Stimulated activated CD8-positive, alpha-beta memory T cell treated with anti-CD3 and anti-CD28 coated beads, Interleukin-2, amount 100 ng/mL, for 48 hours (primary cell): ENCODE measurements at places on chromosomes 12 and 14.

GRCh38 chr12:103441437-103442181 lies 54.2 kb downstream of the C12orf42 start:
- peak; percentile 4 for DNase-seq

GRCh38 chr12:27779416-27779919 lies 565 bp upstream of the KLHL42 start:
- peak; percentile 4 for DNase-seq

DNA sequence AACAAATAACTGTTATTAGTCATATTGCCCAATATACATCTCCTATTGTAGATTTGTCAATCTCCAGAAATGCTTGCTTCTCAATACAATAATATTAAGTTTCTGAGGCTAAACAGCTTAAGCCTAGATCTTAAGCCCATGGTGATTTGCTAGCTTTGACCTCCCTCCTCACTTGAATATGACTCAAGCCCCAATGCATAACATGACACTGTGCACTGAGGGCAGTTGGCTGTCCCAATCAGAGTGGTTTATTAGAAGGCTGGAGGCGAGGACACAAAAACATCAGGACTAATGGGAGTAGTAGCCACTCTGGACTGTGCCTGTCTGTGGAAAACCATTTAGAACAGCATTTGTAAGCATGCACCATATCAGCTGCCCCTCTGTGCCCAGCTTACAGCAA lies 81.1 kb upstream of the GTF2A1 start:
- no peak for DNase-seq

DNA sequence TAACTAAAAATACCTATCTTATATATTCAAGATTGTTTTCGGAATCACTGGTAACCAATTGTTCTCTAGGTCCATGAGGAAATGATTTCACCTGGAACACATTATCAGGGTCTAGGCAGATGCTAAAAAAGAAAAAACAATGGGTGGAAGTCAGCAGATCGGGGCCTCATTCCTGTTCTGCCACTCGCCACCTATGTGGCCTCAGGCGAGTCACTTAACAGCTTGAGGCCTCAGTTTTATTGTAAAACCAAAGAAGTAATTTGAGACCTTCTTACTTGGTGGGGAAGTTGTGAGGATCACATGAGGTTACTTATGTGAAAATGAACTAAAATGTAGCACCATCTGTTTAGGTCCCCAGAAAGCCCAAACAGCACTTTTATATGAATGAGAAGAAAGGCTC lies 6.2 kb upstream of the RNASE10 start:
- DNase-seq = no peak

DNA sequence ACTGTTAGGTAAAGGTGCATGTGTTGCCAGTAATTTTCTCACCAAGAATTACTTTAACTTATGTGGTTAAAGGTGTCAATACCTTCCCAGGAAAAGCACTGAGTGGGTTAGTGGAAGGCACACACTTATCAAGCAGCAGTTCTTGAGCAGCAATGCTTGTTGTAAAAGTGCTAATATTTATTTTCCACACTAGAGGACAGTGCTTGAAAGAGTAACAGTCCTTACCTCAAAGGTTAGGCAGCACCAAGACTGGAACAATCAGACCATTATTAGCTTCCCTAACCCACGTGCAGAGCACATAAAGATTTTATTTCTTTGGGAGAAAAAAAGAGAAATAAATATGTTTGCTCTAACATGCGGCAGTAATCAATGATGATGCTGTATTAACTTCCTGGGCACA lies 48.8 kb upstream of the KRR1 start:
- DNase-seq = no peak

GRCh38 chr12:108182096-108182495 lies 53.0 kb downstream of the WSCD2 start:
- DNase-seq = no peak

DNA sequence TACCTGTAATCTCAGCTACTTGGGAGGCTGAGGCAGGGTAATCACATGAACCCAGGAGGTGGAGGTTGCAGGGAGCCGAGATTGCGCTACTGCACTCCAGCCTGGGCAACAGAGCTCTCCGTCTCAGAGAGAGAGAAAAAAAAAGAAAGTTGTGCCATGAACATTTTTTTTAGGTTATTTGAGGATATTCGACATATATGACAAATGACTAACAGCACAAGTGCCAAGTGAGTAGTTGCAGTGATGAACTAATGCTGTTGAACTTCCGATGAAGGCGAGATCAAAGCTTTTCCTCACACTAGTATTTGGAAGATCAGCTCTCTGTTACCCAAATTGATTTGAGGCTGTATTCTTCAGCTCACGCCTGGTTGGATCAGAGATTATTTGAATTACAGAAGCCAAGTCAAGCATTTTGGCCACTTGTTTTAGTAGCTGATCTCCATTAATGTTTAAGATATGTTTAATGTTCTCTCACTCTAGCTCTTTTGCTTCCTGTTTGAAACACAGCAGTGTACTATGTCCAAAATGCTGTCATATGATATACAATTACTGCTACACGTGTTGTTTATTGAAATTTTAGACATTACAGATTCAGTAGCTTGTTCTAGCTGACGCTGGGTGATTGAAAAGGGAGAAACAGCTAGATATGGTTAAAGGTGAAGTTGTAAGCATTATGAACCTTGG lies 43.4 kb downstream of the WDR20 start:
- DNase-seq = no peak

DNA sequence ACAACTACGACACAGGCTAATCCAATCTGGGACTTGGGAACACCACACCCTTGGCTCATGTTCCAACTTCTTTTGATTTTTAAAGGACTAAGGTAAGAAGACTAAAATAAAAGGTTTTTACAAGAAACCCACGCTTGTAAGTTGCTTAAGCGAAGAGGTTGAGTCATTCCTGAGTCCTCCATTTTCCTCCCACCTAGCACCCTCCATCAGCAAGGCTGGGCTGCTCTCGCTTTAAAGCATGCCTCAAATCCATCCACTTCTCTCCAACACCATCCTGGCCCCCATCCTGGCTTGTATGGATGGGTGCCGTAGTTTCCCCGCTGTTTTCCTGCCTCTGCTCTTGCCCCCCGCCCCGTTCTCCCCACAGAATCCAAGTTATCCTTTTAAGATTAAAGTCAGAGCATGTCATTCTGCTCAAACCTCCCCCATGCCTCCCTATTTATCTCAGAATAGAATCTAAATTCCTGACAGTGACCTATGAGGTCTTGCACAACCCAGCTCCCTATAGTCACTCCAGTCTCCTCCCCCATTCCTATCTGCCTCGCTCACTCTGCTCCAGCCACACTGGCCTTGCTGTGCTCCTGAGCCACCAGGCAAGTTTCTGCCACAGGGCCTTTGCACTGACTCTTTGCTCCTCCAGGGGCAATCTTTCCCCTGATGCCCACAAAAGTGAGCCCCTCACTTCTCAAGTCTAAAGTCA lies 34.5 kb downstream of the SCARB1 start:
- DNase-seq = no peak

DNA sequence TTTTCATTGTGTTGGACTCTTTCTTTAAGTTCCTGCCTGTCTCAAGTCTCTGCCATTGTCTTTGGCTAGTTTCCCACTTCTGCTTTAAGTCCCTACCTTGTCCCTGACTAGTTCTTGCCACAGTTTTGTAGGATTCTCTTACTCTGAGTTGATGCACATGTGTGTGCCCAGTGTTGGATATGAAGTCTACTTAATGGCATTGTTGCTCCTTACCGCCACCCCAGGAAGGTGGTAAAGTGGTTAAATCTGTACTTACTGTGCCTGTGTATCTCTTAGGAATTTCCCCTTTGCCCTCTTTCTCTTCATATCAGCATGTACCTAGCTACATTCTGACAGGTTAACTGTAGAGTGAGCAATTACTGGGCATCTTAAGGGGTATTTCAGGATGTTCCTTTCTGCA lies 227.1 kb downstream of the NUBPL start:
- DNase-seq = no peak

GRCh38 chr12:102702447-102703114 lies 214.5 kb downstream of the PAH start:
- peak; percentile 8 for DNase-seq

DNA sequence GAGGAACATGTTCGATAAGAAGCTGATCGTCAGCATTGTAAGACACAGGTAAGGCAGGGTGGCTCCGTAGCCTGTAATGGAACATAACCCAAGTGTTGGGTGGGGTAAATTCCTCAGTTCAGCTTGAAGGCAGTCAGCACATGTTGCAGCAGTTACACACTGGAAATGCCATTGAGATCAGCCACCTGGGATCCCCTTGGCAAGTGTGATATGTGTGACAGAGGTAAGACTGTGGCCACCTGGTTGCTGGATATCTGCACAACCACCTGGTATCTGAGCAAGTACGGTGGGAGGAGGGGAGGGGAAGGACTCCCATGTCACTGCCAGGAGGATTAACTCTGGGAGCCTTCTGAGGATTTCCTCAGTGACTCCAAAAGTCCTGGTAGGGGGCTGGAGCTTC lies 158.0 kb upstream of the CAND1 start:
- DNase-seq = no peak

DNA sequence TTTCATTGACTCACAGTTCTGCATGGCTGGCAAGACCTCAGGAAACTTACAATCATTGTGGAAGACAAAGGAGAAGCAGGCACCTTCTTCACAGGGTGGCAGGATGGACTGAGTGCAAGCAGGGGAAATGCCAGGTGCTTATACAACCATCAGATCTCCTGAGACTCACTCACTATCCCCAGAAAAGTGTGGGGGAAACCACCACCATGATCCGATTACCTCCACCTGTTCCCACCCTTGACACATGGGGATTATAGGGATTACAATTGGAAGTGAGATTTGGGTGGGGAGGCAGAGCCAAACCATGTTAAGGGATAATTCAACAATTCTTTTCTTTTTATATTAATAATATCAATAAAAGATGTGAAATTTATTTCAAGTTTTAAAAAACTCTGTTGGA lies 34.1 kb downstream of the CNTN1 start:
- DNase-seq = no peak

DNA sequence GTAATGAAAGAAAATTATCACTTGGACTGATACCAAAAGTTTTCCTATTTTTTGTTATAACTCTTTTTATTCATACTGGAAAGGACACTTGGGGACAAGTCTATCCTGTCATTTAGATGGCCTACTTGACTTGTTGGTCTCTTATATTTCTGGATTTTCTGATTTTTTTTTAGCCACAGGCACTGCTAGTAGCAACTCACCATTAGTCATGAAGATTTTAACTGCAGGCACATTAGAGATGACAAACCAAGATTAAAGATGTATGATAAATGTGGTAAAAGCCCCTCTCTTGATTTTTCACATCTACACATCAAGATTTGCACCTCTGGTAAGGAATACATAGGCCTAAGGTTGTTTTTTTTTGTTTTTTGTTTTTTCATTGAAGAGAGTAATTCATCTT lies 217.0 kb downstream of the SLC25A21 start:
- DNase-seq = no peak

GRCh38 chr14:30840086-30840779 lies 34.1 kb upstream of the COCH start:
- DNase-seq = no peak
